ENCODE measurements at places on chromosomes 5 and 9.
A peak's percentile ranks its signal among the peaks of the same experiment; 100 is the strongest.

GRCh38 chr9:26789959-26790358 is 102.6 kb downstream of the CAAP1 start:
- DNase-seq, result no peak

GRCh38 chr5:124064956-124065355 is 553.0 kb downstream of the CSNK1G3 start:
- DNase-seq, result no peak

DNA sequence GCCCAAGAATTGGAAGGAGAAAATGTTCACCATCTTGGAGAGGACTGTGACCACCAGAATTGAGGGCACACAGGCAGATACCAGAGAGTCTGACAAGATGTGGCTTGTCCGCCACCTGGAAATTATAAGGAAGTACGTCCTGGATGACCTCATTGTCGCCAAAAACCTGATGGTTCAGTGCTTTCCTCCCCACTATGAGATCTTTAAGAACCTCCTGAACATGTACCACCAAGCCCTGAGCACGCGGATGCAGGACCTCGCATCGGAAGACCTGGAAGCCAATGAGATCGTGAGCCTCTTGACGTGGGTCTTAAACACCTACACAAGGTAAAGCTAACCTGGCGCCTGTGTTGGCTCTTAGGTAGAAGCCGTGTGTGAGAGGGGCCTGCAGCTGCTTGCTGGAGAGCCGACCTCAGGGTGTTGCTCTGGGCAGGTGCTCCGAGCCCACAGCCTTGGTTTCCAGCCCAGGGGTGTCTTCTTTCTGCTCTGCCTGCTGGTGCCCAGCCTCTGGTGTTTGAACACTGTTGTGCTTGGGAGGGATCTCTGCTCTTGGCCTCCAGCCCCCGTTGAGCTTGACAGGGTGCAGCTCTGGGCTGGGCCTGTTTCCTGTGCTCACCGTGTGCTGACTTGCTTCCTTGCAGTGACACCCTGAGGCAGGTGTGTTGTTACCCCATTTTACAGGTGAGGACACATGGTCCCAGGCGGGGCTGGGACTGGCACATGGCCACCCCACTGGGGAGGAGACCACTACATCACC is 10.9 kb downstream of the EXOC3 start:
- DNase-seq, result no peak

- peak; percentile 44 for DNase-seq
These were observed 1.0 kb downstream of the TLE4 start for GRCh38 chr9:79572608-79573411.

- DNase-seq, result no peak
These were observed 148.2 kb downstream of the SMARCA2 start for GRCh38 chr9:2163231-2163885.

DNA sequence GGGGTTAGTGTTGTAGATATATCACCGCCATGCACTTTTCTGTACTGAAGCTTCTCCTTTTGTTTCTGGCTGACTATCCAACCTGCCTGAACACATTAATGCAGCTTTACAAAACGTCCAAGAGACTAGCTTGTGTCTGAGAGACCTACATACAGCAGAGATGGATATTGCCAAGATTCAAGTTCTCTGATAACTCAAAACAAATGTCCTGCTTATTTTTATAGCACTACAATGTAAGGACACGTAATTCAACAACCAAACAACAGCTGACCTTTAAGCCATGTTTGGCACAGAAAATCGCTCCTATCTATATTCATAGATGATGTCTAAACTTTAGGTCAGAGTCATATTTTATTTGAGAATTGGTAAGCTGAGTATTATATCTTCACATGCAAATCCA is 76.2 kb upstream of the NTRK2 start:
- no peak for DNase-seq

GRCh38 chr5:91487420-91487819 is 104.3 kb upstream of the ARRDC3 start:
- DNase-seq, result no peak

DNA sequence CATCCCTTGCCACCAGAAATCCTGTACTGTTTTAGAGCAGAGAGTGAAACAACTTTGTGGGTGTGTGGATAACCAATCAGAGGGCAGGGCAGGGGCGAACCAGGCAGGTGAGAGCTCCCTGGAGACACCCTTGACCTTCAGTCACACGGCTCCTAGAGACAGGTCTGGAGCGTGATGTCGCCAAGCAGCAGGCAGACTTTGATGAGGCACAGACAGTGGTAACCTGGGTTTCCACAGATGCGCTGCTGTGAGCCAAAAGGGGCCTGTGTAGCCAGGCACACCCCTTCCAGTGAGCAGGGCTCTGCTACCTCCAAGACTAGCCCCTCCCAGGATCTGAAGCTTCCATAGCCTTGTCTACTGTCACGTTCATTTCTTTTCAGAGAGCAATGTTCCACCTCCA is 317.8 kb upstream of the ADCY2 start:
- no peak for DNase-seq

DNA sequence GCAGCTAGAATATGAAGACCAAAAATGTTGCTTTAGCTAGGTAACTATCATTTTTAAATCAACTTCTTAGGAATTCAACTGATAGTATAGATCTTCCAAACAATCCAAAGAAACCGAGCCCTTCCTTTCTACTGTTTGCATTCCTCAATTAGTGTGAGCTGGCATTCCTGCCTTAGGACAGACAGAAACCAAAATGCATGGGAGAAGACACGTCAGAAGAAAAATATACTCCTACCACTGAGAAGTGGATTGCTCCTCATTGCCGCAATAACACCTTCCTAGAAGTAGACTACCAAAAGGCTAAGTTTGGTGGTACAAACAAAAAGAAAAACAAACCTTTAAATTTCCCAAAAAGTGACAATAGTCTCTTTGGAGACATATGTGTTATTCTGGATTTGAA is 440.0 kb downstream of the SEMA5A start:
- no peak for DNase-seq

DNA sequence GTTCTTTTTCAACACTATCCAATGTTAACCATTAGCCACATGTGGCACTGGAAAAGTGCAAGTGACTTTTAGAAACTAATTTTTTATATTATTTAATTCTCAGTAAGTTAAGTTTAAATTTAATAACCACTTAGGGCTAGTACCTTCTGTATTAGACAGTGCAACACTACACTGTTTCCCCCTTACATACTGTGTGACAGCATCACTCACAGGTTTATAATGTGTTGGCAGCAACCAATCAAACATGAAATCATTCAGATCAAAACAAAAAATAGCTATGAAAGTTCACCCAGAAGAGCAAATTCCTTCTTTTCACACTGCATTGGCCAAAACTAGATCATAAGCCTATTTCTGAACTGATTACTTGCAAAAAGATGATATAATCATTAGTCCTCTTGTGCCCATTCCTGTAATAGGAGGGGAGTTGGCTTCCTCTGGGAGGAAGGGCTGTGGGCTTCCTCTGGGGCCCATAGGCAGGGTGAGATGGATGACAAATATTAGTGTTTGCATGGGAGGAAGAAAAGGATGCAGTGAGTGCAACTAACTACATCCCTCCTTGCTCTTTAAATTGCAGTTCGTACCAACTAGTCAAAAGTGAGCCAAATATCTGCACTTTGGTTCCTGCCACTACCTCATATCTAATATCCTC is 708.1 kb upstream of the RGMB start:
- DNase-seq, result no peak

DNA sequence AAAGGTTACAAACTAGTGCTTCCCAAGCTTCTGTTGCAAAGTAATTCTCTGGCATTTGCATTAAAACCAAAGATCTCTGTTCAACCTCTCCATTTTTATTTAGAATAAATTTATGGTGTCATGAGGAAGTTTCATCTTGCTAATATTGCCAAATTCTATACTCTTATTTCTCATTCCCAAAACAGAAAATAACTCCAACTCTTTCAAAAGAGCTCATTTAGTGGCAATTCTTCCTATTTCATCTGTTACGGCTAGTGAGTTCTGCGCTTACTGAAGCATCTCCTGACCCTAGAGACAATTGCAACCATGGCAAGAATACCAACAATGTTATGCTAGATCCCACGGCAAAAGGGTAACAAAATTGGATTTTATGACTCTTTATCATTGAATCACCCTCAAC is 97.0 kb downstream of the HINT1 start:
- no peak for DNase-seq

GRCh38 chr9:14221558-14221957 is 92.4 kb downstream of the NFIB start:
- no peak for DNase-seq

GRCh38 chr9:5422276-5422675 is 15.4 kb downstream of the PLGRKT start:
- no peak for DNase-seq

DNA sequence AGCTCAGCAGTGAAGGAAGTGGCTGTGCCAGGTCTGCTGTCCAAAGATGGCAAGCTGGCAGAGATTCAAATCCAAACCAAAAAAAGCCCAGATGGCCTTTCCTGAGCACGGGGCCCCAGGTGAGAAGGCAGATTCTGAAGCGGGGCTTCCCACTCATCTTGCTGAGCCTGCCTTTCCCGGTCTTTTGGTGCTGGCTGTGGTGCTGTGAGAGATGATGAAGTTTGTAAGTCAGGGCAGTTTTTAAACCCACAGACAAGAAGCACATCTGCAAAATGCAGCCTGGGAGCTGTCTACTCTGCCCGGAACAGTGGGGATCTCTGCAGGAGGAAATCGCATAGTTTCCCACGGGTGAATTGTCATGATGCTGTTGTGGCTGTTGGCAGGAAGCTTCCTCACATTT is 85.0 kb upstream of the IRX4 start:
- no peak for DNase-seq

DNA sequence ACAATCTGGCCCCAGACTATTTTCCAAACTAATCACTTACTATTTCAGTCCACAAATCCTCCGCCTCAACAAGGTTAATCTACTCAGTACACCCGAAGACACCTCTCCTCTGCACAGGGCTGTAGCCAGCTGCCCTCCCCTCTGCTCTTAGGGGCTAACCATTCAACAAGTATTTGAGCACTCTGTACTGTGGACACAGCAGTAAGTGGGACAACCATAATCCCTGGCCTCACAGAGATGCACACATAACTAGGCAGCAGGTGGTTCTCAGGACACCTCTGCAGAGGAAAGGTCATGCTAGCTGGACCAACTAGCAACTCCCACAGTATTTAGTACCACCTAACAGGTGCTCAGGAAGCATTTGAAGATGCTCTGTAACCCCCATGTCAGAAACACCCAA is 5.5 kb downstream of the CAMSAP1 start:
- no peak for DNase-seq

DNA sequence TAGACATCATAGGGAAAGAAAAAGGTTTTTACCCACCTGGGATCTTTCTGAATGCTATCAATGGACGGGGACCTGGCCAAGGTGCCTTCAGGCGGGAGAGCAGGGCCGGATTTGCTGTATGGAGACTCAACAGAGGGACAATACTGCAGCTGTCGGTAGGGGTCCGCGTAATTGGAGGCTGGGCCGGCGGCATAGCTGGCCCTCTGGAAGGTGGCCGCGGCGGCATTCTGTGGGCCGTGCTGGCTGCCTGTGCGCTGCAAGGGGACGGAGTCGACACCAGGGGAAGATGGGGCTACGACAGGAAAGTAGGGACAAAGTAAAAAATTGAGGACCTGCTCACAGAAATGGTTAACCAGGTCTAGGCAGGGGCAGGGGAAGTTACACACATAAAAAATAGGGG is 557.9 kb downstream of the CTNND2 start:
- no peak for DNase-seq

DNA sequence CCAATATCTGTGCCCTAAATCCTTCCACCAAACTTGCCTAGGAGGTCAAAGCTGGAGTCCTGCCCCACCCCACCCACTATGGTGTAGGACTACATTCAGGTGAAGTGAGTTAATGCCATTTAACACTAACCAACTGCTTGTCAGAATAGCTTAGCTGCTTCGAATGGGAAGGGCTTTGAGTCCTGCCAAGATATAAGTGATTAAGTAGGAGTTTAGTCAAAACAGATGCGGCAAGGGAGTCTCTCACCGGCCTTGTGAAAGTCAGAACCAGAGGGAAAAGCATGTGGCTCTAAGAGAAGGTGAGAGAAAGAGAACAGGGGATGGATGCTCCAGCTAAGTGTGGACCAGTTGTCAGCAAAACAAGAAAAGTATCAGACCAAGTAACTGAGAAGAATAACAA is 132.6 kb downstream of the SPOCK1 start:
- no peak for DNase-seq

DNA sequence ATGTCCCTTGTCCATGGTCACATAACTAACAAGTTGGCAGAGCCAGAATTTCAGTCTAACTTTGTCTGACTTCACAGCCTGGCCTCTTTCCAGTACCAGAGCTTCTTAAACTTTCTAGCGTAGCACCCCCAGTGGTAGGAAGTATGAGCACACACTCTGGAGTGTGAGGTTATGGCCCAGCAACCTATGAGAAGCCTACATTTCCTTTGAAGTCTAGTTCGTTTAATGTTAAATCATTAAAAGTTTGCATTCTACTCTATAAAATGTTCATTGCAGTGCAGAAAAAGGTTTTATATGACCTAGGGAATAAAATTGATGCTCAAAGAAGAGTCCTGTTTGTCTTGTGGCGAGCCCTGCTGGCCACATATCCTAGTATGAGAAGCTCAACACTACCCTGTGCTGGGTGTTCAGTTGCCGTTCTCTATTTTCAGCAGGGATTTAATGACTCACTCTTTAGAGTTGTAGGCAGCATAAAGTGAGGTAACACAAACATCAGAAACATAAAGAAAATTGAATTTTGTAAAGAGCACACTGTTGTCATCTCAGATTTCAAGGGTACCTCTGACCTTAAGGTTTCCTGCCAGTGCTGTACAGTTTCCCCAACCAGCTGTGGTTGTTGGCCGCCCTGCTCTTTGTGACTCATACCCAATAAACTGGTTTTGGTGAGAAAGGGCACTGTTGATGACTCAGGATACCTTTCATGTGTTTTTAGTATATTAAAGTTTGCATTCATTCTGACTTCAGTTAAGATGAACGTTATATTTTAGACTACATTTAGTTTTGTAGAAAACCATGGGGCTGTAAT is 14.3 kb downstream of the MCCC2 start:
- peak; percentile 37 for DNase-seq

GRCh38 chr5:96278981-96279380 is 154.1 kb downstream of the PCSK1 start:
- no peak for DNase-seq

DNA sequence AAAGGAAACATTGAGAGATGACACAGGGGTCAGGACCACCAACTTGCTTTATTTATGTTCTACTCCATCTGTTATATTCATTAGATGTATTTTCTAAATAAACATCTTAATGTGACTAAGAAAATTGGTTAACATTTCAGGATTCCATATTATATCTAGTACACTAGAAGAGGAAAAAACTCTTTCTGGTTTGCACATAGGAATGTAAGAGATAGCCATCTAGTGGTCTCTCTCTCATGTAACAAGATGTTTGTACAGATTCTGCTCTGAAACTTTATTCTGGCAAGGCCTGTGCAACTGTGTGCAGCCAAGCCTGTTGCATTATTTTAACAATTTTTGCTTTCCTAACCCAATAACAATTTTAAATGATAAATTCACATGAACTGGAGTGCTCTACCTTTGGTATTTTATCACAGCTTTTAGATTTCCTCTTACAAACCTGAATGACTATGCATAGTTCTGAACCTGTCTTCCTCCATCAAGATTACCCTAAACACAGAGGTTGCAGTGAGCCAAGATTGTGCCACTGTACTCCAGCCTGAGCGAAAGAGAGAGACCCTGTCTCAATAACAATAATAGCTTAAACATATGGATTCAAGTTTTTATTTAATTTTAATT is 148.2 kb downstream of the GIN1 start:
- no peak for DNase-seq

GRCh38 chr5:136484808-136485325 is 119.5 kb upstream of the TRPC7 start:
- no peak for DNase-seq

Measured in stimulated activated CD8-positive, alpha-beta memory T cell treated with anti-CD3 and anti-CD28 coated beads, Interleukin-7, amount 100 ng/mL, for 1 hour (primary cell).